Amniotic stem cell (primary cell): ENCODE measurements at places on chromosomes 13 and 19.

- no peak for DNase-seq
These were observed 58.6 kb downstream of the ERCC5 start for GRCh38 chr13:102904408-102904862.

- no peak for DNase-seq
These were observed 905 bp downstream of the TBXA2R start for GRCh38 chr19:3605770-3606169.

GRCh38 chr13:43877326-43877725 lies 2.2 kb downstream of the CCDC122 start:
- DNase-seq, result no peak

DNA sequence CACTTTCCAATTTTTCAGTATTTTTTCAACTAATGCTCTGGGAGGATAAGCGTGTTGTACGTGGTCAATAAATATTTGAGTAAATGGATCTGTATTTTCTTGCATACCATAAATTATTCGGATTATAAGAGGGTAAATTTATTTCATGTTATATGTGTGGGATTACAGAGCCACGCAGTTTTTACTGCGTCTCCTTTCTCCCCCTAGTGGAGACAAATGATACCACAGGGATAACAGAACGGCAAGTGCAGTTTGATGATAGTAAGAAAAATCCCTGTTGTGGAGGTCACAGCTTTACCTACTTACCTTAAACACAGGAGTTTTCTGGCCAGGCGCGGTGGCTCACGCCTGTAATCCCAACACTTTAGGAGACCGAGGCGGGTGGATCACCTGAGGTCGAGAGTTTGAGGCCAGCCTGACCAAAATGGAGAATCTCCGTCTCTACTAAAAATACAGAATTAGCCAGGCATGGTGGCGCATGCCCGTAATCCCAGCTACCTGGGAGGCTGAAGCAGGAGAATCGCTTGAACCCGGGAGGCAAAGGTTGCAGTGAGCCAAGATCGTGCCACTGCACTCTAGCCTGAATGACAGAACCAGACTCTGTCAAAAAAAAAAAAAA lies 16.8 kb downstream of the MBD3L2B start:
- no peak for DNase-seq

DNA sequence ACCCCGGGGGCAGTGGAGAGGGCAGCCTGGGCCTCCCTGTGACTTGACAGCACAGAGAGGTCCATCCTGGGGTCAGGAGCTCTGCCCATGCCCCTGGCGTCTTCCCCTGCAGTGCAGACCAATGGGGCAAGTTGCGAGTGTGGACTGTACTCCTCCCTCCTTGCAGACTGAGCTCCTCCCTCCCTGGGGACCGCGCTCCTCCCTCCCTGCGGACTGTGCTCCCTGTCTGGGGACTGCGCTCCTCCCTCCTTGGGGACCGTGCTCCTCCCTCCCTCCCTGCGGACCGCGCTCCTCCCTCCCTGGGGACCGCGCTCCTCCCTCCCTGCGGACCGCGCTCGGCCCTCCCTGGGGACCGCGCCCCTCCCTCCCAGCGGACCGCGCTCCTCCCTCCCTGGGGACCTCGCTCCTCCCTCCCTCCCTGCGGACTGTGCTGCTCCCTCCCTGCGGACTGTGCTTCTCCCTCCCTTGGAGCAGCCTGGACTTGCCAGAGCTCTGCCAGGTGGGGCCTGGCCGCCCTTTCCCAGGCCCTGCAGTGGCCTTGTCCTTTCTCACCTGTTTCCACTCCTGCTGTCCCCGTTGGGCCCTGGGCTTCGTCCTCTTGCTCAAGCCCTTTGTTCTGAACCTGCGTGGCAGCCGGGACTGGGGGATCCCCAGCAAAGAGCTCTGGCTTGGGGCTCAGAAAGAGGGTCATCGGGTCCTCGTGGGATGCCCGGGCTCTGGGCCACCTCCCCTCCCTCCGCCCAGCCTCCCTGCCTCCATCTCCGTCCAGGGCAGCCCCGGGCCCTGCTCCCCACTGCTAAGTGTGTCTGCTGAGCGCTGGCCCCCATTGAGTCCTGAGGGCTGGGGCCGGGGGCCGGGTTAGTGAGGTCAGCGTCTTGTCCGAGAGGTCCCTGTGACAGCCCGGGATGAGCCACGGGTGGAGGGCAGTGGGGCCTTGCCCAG lies 6.8 kb downstream of the GAMT start:
- no peak for DNase-seq

DNA sequence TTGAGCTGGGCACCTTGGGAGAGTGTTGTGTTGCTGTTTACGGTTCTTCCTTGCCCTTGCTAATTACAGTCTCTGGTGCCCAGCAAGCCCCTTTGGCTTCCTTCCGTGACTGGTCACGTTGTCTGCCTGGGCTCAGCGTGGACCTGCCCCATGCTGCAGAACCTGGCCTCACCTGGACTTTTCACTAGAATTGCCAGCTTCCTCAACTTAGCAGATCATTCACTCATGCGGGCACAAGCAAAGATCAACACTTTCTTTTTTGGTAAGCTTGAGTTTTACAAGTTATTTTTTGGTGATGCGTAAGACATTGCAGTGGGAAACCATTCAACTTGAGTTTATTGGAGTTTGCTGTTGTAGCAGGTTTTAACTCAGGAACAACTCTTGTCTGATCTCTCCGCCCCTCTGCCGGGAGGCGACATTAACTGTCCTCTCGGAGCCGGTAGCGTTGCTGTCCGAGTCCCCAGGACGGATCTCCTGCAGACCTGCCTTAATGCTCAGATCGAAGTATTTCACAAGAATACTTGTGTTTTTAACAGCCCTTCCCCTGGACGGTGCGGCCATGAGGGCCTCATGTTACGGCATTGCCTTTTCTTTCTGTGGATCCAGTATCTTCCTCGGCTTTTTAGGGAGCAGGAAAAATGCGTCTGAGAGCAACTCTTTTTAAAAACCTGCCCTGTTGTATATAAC lies 15.7 kb upstream of the TEX29 start:
- no peak for DNase-seq

DNA sequence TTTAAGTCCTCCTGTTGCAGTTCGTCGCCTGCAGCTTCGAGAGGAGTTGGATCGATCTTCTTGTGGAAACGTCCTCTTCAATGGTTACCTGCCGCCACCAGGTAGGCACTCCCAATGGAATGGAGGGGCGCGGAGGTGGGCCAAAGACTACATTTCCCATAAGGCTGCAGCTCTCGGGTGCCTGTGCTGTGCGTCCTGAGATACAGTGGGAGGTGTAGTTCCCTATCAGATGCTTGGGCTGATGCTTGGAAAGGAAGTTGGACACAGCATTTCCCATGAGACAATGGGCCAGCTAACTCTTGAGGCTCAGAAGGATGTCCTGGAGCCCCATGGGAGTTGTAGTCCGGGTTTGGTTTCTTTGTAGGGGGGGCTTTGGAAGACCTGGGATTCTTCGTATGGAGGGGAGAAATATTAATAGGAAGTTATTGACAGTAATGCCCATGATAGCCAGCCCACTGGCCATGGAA lies 1.8 kb downstream of the SHKBP1 start:
- no peak for DNase-seq

GRCh38 chr19:53102756-53103233 lies 427 bp downstream of the ZNF160 start:
- DNase-seq, result no peak

DNA sequence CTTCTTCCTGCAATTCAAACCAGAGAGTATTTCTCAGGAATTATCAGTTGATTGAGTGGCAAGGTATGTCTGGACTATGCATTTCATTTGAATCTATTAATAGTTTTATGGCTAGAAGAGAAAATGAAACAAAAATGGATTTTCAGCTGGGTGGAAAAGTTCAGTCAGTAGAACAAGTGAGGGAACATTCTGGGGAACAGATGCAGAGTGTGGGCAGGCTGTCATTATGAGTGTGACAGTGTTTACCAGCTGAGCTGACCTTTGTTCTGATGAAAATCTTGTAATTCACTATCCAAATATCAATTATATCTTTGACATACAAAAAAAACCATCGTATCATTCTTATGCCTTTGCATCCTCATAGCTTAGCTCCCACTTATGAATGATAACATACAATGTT lies 2.6 kb upstream of the CLC start:
- DNase-seq, result no peak

DNA sequence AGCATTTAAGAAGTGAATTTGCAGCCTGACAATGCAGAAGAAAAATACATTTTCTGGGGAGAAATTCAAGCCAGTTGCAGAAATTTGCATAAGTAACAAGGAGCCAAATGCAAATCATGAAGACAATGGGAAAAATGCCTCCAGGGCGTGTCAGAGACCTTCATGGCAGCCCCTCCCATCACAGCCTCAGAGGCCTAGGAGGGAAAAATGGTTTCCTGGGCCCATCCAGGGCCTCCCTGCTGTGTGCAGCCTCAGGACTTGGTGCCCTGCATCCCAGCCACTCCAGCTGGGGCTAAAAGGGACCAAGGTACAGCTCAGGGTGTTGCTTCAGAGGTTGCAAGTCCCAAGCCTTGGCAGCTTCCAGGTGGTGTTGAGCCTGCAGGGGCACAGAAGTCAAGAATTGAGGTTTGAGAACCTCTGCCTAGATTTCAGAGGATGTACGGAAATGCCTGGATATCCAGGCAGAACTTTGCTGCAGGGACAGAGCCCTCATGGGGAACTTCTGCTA lies 16.7 kb upstream of the ITM2B start:
- DNase-seq, result no peak

DNA sequence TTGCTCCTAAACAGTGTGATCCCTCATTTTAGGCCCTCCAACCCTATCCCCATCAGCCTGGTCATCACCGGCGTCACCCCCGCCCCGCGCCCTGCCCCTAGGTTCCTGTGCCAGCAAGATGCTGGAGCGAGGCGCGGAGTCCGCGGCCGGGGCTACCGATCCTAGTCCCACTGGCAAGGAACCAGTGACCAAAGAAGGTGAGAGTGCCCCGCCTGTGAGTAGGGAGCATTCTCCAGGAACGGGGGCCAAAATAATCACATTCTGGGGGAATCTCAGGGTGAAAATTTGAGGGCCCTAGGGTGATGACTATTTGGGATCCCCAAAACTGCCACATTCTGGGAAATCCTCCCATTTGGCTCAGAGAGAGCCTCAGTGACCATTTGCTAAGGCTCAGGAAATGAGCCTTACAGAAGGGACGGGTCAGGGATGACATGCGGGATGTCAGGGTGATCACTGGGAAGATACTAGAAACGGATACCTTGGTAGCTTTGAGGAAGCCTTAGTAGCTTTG lies 1.4 kb downstream of the ZNF575 start:
- DNase-seq, result no peak

DNA sequence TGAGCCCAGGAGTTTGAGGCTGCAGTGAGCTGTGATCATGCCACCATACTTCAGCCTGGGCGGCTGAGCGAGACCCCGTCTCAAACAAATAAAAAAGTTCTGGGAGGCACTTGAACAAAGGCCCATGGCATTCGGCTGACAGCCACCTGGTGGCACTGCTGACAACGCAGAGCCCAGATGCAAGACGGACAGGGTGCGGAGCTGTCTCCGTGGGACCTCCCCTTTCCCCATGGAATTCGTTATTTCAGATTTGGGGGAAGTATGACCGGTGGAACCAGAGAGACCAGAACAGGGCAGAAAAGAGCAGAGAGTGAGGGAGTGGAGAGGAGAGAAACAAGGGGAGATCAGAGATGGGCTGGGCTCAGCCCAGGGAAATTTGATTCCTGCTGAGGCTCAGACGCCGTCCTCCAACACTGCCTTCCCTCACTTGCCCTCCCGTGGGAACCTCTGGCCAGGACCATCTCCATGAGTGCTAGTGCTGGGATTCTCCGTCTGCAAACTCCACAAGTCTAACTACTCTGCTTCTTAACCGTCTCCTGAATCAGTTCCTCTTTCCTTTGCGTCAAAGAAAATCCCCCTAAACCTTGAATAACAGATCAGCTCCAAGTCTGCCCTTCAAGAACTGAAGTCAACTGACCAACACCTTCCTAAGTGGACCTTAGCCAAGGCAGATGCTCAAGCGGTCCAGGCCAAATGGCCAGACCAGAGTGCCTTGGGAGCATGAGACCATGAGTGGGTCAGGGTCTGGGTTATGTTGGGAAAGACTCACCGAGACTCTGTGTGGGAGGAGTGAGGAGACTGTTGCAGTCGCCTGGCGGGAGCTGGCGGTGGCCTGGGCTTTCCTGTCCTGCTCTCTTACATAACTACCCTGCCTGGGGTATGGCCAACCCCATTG lies 11.9 kb upstream of the ATF5 start:
- DNase-seq, result no peak

GRCh38 chr13:27524981-27525975 lies 74.9 kb upstream of the MTIF3 start:
- no peak for DNase-seq
